ENCODE measurements at places on chromosomes 7 and 10. TPM values are rescaled to one million over a fixed set of nuclear protein-coding genes. Genes with fewer than 3 reads are reported as not detected.

Gene ENO4
- 0.17 TPM for total RNA-seq

GRCh38 chr10:14563076-14563336 is 211.7 kb downstream of the FAM107B start:
- DNase-seq: no peak

DNA sequence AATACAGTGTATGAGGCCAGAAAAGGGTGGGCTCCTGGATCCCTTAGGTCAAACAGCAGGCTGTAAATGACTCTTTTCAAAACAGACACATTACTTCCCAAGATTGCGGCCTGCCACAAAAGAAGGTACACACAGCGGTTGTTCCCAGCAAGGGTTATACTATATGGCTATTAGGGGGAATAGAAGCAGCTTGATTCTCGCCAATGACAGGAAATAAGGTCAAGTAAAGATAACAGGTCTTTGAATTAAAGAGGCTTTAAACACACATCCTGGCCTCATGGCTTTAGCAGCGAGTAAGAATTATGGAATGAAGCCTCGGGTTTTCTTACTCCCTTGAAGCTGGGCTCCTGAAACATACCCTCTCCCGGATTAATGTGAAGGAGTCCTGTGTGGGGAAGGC is 58.3 kb downstream of the CYP26A1 start:
- DNase-seq: no peak

DNA sequence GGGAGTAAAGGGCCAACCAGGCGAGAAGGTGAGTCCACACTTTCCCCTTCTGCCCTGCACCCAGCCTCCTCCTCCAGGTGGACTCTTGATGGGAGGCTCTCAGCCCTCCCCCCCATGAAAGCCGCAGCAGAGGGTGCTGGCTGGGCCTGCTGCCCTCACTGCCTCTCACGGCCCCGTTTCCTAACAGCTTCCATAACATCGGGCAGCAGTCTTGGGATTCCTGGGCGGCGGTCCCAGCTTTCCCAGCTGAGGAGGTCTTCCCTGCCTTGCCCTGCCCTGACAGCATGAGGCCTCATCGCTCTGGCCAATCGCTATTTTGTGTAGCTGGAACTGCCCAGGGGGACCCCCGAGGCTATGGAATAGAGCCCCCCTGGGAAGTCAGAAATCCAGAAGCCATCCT is 76.3 kb downstream of the COL13A1 start:
- no peak for DNase-seq

DNA sequence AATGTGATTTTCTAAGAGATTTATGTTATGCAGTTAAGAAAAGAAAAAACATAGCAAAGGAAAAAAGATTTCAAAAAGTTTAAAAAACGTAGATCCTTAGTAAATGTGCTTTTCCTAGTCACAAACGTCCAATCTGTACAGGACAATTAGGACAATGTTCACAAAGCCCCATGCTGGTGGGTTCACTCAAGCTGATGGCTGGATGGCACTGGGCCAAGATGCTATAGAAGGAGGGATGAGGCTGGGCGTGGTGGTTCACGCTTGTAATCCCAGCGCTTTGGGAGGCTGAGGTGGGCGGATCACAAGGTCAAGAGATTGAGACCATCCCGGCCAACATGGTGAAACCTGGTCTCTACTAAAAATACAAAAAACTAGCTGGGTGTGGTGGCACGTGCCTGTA is 22.1 kb downstream of the SVIL start:
- DNase-seq: no peak

Gene PAOX
- not detected for total RNA-seq

Gene MYOF
- 30.2 TPM for total RNA-seq
